Stimulated activated CD4-positive, alpha-beta T cell treated with anti-CD3 and anti-CD28 coated beads, Interleukin-12 subunit alpha, Interleukin-12 subunit beta, amount 100 ng/mL, for 24 hours (primary cell): ENCODE measurements at places on chromosomes 7 and 10.

DNA sequence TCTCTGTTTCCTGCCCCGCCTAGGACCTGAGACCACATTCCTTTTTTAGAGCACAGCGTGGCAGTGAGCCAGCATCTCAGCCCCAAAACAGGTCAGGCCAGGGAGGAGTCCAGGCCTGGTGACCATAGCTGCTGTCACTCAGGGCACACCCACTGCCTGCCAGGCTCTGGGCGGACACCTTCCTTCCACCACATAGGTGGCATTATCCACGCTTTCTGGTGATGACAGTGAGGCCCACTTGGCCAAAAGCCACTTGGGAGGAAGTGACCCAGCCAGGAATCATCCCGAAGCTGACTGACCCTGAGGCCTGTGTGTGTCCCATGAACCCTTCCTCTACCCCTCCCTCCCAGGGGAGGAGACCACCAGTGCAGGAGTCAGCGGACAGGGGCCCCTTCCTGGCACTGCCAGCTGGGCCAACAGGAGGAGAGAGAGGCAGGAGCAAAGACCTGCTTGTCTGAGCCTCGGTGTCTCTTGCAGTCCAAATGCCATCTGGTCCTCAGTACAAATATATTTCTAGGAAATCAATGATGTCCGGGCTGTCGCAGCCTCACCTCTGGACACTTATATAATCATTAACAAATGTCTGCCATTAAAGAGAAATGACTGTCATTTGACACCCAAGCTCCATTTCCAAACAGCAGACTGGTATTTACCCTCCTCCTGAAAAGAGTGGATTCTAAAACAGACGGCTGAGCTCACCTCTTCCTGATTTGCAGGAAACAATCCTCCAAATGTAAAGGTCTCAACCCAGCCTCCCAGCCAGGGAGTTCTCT, 63.0 kb downstream of the ABRAXAS2 start:
- no peak for DNase-seq

DNA sequence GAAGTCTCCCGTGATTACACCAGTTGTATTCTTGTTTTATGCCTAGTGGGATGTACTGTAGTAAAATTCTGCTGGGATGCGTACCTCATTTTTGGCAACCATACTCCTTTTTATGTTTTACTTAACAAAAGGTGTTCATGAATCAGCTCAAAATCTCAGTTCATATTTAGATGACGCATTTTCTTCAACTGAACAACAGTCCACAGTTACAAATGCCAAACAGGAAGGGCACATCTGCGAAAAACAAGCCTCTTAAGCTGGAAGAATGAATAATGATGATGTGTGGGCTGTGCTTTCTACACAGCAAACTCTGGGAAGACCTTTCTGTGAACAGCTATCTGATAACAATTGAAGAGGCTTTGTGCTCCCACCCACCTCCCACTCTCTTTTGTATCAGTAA, 68.4 kb upstream of the NRBF2 start:
- no peak for DNase-seq

DNA sequence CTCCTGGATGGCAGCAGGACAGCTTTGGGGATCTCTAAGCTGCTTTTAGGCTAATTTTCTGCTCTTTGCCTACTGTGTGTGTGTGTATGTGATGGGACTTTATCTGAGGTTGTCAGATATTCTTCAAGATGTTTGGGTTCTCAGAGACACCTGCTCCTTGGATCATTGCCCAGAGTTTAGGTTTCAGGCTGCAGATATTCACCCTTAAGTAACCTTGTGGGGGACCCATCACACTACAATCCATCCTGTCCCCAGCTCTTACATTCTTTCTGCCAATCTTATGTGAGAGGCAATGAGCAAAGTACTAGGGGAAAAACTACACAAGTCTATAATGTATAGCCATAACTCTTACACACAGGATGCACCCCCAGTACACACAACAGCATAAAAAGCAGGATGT, 263.0 kb upstream of the ZWINT start:
- DNase-seq = no peak

DNA sequence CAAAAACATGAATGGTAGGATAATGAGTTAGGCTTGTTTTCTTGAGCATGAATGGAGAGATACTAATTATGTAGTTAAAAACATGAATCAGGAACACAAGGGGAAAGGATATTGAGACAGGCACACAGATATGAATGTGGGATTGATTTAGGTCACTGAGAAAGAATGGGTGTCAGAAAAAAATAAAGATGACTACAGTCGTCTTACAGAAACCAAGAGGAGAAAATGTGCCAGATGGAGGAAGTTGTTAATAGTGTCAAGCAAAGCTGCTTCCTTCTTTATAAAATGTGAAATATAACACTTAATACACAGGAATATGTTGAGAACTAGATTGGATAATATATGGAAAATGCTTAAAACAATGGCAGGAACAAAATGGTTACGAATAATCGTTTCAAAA, 173.3 kb upstream of the BET1 start:
- no peak for DNase-seq

GRCh38 chr7:112481833-112482670, 1.3 kb downstream of the LSMEM1 start:
- no peak for DNase-seq

DNA sequence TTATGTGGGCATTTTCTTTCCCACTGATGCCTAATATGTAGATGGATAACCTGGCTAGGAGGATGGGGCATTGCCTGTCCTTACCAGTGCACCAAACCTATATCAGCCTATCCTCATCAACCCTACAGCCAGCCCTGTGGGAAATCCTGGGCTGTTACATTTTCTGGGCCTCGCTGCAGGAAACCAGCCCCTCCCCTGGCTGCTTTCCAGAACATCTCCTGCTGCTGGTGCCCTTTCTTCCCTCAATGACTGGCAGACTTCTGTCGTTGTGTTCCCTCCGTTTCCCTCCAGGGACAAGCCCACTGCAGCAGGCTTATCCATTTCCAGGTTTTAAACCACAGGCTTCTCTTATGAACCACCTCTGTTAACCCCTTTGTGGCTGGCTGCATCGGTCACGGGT, 486.1 kb upstream of the COBL start:
- no peak for DNase-seq

GRCh38 chr7:27564881-27565482, 97.7 kb downstream of the HIBADH start:
- DNase-seq = no peak

- no peak for DNase-seq
Measured at GRCh38 chr10:100655326-100655759, 90.0 kb upstream of the PAX2 start.

DNA sequence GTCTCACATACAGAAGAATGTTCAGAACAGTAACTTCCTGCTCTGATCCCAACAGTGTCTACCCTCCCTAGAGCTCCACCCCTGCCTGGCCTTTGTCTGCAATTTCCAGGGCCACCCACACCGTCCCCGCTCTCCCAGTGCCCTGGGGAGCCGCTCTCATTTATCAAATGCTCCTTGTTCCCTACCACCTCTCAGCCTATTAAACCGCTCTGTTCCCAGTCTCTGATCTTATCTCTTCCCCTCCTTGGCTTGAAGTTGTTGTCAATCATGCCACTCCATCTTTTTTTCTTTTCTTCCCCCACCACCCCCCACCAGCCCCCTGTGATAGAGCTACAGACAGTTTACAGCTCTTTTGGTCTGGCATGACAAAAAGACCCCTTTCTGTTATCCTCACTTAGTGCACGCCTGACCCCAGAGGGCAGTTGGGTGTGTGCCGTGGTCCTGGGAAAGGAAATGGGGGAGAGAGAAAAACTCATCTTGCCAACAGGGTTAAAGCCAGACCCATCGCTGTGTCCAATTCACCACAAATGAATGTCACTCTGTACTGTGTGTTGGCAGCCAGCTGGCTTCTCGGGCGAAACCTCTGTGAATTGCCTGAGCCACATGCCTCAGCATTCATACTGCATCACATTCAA, 28.8 kb upstream of the HECTD2 start:
- DNase-seq = no peak

DNA sequence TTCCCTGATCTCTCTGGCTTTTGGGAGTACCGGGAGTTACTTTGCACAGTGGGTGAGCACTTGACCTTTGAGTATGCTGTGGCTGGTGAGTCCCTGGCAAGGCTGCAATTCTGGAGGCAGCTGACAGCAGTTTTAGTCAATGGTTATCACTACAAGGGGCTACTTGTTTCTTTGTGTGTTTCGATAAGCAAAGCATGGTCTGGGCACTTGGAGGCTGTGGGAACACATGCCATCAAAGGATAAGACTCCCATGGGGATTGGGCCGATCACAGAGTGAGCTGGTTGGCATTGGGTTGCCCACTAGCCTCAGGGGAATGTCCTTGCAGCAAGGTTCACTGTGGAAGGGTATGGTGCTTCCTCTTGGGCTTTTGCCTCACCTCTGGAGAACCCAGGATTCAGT, 208.2 kb downstream of the SNX13 start:
- DNase-seq = no peak

DNA sequence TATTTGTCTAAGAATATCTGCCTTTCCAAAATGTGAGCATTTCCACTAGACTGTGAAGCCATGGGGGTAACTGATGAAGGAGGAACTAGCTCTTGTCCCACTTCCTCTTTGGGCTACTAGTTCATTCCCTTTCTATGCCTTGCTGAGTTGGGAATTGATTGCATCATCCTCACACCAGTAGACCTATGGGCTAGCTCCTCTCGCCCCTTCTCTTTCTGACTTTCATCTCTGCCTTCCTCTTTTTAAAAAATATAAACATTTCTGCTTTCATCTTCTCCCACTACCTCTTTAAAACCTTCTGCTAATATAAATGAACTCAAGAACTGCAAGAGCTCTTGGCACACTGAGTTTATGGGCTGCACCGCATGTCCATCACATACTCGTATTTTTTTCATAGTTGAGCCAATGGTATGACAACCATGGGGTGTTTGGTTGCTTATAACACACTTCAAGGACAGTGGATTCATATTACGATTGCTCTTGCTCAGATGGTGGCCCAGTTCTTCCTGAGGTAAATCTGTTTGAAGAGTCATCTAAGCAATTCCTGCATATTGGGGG, 182.0 kb downstream of the REEP3 start:
- no peak for DNase-seq

- no peak for DNase-seq
Measured at GRCh38 chr7:18494821-18495408, 634 bp upstream of the HDAC9 start.

DNA sequence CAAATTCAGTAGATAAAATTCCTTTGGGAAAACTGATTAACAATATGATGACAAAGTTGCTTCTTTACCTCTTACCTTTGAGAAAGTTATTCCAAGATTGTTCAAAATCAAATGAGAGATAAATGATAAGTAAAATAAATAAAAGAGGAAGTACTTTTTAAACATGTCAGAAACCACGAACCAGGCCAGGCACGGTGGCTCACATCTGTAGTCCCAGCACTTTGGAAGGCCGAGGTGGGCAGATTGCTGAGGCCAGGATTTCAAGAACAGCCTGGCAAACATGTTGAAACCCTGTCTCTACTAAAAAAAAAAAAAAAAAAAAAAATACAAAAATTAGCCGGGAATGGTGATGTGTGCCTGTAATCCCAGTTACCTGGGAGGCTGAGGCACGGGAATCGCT, 296.6 kb downstream of the HGF start:
- DNase-seq = no peak

DNA sequence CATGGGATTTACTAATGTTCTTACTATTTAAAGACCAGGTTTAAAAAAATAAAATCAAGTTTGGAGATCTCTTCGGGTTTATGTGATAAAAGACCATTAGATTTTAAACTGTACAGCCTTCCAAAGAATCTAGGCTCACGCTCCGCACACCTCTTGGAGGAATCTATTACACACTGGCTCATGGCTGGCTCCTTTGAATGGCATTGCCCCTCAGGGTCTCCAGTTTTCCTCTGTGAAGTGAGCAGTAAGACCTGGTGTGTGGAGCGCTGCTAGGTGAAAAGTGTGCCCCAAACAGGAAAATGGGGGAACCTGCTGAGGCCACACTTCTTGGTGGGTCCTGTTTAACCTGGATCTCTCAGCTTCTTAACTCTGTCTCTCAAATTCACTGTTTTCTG, 142.3 kb downstream of the KAT6B start:
- no peak for DNase-seq

- no peak for DNase-seq
Measured at GRCh38 chr7:134254311-134254710, 62.4 kb downstream of the SLC35B4 start.

- no peak for DNase-seq
Measured at GRCh38 chr7:117907049-117907640, 33.9 kb upstream of the CTTNBP2 start.

- DNase-seq = no peak
Measured at GRCh38 chr10:112369495-112370423, 4.2 kb upstream of the ACSL5 start.

- no peak for DNase-seq
Measured at GRCh38 chr7:124649397-124650014, 116.1 kb downstream of the GPR37 start.

DNA sequence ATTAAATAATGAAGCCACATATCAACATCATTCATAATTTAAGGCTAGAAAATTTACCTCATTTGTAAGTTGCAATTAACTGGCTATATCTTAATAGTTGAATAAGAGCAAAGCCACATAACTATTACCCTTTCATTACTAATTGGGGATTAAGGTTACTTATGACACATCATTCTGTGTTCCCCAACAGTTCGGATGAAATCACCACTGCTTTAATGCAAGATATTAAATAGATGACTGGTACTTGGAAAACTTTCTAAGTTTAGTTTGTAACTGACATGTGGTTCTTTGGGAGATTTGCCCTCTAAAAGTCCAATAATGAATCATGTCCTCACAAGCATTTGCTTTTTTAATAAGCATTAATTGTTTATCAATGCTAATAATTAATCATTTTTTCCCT, 109.1 kb downstream of the MTERF1 start:
- DNase-seq = no peak

DNA sequence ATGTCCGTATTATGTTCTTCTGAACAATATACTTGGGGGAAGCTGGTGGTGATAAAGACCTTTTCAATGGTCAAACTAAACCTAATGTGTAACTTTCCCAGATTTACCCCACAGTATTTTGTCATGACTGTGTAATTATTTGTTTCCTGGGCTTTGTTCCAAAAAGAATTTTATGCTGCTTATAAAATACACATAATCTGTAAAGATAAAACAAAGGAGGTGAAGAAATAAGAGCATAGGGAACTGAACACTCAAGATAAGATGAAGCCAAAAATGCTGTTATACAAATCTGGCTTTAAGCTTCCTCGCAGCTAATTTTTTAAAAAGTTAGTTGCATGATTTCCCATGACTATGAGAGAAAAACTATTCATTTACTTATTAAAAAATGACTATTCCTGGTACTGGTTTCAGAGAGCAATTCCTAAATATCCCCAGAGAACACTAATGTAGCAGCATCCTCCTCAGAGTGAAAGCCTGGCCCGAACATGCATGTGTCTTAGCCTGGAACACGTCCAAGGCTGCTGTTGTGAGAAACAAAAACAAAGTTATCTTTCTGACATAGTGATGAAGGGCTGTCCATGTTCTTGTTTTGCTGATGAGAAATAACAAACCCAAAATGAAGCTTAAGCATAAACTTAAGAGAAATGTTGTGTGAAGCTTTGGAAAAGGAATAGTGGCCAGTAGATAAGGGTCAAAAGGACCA, 33.9 kb downstream of the MALSU1 start:
- DNase-seq = no peak

DNA sequence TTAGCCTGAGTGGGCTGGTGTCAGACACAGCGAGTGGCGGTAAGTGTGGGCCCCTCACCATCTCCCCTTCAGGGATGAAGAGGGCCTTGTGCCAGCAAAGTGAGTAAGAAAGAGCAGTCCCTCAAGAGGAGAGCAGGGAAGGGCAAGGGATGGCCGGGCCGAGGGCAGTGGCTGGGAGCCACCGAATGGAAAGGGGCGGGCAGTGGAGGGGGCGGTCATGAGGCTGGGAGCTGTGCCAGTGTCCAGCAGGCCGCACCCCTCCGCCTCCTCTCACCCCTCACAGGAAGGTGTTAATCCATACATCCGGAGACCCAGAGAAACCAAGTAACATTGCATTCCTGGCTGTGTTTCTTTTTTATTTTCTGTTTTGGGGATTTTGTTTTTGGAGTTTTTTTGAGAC, 28.6 kb upstream of the RASGEF1A start:
- DNase-seq = no peak
